ENCODE measurements at places on chromosomes 1 and 21. TPM values are rescaled to one million over a fixed set of nuclear protein-coding genes. Genes with fewer than 3 reads are reported as not detected.
A peak's percentile ranks its signal among the peaks of the same experiment; 100 is the strongest.

GRCh38 chr1:157237981-157238380 lies 99.8 kb upstream of the ETV3 start:
- DNase-seq: no peak

GRCh38 chr1:35773711-35774110 lies 3.9 kb upstream of the CLSPN start:
- no peak for DNase-seq

DNA sequence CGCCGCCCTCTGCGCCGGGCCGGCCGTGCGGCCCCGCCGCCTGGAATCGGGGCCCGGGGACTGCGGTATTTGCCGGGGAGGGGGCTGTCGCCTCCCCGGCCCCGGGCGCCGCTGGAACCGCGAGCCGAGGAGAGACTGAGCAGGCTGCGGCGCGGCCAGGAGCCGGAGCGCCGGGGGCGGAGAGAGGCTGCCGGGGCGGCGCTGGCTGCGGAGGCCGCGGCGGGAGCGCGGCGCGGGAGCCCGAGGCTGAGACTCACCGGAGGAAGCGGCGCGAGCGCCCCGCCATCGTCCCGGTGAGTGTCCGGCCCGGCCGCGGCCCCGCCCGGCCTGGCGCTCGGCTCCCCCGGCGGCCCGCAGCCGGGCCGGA lies 746 bp downstream of the DYRK1A start:
- DNase-seq: peak; percentile 89

GRCh38 chr1:84757301-84757700 lies 67.0 kb upstream of the SSX2IP start:
- DNase-seq: no peak

- DNase-seq: no peak
Observed at GRCh38 chr1:59071876-59072582, 224.9 kb upstream of the FGGY start.

GRCh38 chr21:42075686-42076471 lies 4.8 kb downstream of the UMODL1 start:
- peak; percentile 71 for DNase-seq

Gene HSD3B2
- polyA plus RNA-seq: not detected

- DNase-seq: no peak
Observed at GRCh38 chr1:61638911-61639605, 85.9 kb downstream of the TM2D1 start.

GRCh38 chr1:94820936-94821335 lies 779 bp downstream of the SLC44A3 start:
- DNase-seq: no peak

GRCh38 chr1:101365878-101366277 lies 129.1 kb downstream of the S1PR1 start:
- DNase-seq: no peak

GRCh38 chr1:248753029-248753594 lies 2.4 kb downstream of the LYPD8 start:
- no peak for DNase-seq

DNA sequence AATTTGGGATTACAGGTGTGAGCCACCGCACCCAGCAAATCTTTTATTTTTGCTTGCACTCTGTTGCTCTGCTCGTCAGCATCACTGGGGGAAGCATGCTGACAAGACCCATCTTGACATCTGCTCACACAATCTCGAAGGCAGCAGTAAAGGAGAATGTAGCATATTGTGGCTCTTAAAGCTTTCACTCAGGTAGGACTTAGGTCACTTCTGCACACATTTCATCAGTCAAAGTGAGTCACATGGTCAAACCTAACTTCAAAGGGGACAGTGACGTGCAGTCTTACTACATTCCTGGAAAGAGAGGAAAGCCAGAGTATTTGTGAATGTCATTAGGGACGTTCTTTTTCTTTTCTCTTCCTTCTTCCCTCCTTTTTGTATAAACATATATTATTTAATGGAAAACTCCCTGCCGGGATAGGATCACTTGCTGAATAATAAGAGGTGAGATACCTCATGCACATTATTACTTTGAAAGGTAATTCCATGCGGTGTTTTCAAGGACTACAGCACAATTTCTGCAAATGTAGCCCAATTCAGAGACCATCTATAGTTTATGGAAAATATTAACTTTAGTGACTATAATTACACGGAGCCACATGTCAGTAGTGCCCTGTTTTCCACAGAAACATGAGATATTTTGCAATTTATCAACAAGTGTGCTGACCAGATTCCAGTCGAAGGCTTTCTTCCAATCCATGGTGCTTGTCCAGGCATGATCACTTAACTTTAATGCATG lies 19.3 kb upstream of the ACBD6 start:
- no peak for DNase-seq

GRCh38 chr1:88036345-88037014 lies 647.6 kb upstream of the PKN2 start:
- DNase-seq: no peak

DNA sequence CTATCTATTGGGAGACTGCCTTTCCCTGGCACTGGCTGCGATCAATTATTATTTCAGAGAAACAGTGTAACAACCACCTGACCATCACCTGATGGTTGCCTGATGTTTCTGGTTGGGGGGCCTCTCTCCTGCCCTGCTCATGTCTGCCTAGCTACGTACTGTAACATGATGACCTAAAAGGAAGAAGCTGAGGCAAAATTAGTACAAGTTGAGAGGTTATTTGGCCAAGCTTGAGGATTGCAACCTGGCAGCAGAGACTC lies 58.3 kb downstream of the OLFML3 start:
- DNase-seq: no peak

Gene CREB3L4
- polyA plus RNA-seq: 39.9 TPM

Gene BRWD1
- polyA plus RNA-seq: 45.3 TPM

Gene TTC34
- polyA plus RNA-seq: 0.75 TPM

Gene ANKRD34A
- 0.82 TPM for polyA plus RNA-seq

GRCh38 chr1:175918364-175918801 lies 175.0 kb upstream of the TNR start:
- DNase-seq: no peak

Gene FASLG
- 0.37 TPM for polyA plus RNA-seq

Gene SLC44A3
- polyA plus RNA-seq: 40.5 TPM

GRCh38 chr1:203364806-203365205 lies 13.9 kb upstream of the FMOD start:
- DNase-seq: no peak

Gene DIRAS3
- 2.2 TPM for polyA plus RNA-seq

- no peak for DNase-seq
Observed at GRCh38 chr21:33984021-33984481, 68.4 kb upstream of the ATP5PO start.

DNA sequence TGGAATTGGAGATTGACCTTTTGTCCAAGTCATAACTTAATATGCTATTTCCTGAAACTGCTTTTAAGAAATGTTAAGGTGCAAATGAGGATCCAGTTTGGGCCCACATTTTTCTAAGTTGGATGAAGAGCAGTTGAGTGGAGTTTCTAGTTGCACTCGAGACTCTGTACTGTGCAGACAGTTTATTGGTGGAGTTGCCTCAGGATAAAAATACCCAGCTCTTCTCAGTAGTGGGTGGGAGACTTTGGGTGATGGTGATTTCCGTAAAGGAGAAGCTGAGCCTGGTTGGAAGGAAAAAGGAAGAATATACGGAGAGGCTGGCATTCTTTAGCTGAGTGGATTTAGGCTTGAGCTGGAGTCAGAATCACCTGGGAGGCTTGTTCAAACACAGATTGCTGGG lies 49.9 kb downstream of the CAMTA1 start:
- no peak for DNase-seq

Gene SPRR2A
- not detected for polyA plus RNA-seq

DNA sequence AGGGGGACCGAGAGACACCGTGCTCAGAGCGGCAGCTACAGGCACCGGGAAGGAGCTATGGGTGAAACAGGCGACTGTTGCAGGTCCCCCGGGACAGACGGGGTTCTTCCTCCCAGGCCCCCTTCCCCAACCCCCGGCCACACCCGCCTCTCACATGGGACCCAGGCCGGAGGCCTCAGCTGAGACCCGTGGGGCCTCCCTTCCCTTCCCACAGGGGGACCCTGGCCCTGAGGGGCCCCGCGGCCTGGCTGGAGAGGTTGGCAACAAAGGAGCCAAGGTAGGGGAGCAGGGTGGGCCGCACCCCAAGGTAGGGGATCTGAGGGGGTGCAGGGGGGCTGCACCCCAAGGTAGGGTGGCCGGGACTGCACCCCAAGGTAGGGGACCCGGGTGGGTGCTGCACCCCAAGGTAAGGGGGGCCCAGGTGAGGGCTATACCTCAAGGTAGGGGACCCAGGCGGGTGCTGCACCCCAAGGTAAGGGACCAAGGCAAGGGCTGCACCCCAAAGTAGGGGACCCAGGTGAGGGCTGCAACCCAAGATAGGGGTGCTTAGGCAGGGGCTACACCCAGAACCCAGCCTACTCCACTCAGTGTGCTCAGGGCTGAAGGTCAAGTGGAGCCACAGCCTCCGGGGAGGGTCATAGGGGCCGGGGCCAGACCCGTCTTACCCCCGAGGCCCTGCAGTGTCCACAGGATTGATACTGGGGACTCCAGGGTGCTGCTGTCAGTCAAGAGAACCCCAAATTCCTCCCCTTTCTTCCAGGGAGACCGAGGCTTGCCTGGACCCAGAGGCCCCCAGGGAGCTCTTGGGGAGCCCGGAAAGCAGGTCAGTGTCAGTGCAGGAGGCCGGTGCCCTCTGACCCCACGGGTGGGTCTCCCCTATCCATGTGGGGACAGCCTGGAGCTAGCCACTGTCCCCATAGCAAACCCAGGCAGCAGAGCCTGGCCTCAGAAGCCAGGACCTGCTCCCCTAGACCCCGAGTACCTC lies 22.7 kb downstream of the COL6A2 start:
- peak; percentile 21 for DNase-seq

Measured in left lung (tissue), 14 donors.